CD8-positive, alpha-beta memory T cell (primary cell): ENCODE measurements at places on chromosomes 7 and 10. TPM values are rescaled to one million over a fixed set of nuclear protein-coding genes. Genes with fewer than 3 reads are reported as not detected.
A peak's percentile ranks its signal among the peaks of the same experiment; 100 is the strongest.

The PNLIP gene
- not detected for total RNA-seq

The ATP6V0A4 gene
- total RNA-seq: not detected

The PPP1R17 gene
- total RNA-seq: not detected

- no peak for DNase-seq
Observed at GRCh38 chr7:37430171-37430570, 18.5 kb downstream of the ELMO1 start.

DNA sequence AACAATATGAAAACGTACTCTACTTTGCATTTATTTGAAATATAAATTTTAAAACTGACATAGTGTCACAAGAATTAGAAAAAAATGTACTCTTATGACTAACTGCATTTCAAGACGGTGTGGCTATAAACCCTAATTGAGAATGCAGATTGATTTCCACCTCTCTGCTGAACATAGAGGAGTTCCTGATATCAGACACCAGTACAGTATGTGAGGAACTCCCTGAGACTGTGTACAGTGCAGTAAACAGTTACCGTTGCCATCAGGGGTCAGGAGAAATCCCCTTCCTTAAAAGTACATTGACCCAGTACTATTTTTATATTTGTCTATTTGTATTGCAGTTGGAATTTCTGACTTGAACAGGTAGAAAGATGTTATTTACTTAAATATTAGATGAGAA is 61.8 kb upstream of the DKK1 start:
- no peak for DNase-seq

GRCh38 chr7:100583132-100584053 is 2.5 kb downstream of the LRCH4 start:
- DNase-seq: peak; percentile 47

GRCh38 chr7:55476852-55477780 is 95.2 kb downstream of the VOPP1 start:
- no peak for DNase-seq

DNA sequence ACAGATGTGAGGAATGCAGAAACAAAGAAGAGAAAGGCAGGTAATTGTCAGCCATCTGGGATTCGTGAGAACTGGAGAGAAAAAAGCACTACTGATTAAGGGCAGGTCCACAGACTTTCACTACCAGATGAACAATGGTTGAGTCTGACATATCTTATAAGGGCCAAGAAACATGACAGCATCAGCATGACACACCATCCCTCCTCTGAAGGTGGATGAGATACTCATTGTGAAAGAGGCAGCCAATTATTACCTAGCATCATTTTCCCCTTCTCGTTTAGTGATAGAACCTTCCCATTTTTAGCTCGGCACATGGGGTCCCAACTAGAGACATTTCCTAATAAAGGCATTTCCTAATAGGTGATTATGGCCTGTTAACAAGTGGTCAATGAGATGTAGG is 19.2 kb upstream of the MET start:
- no peak for DNase-seq

DNA sequence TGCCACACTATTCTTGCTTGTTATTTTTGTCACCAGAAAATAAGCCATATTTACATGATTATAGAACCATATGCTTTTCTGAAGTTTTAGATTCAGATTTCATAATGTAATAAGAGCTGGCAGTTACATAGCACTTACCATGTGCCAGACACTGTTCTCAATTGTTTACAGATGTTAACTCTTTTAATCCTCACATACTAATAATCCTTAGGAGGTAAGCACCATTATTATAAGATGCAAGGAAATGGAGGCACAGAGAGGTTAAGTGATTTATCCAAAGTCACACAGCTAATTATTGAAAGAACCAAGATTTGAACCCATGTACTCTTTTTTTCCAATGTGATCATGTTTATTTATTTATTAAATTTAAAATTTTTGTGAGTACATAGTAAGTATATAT is 57.2 kb downstream of the CREB5 start:
- no peak for DNase-seq

DNA sequence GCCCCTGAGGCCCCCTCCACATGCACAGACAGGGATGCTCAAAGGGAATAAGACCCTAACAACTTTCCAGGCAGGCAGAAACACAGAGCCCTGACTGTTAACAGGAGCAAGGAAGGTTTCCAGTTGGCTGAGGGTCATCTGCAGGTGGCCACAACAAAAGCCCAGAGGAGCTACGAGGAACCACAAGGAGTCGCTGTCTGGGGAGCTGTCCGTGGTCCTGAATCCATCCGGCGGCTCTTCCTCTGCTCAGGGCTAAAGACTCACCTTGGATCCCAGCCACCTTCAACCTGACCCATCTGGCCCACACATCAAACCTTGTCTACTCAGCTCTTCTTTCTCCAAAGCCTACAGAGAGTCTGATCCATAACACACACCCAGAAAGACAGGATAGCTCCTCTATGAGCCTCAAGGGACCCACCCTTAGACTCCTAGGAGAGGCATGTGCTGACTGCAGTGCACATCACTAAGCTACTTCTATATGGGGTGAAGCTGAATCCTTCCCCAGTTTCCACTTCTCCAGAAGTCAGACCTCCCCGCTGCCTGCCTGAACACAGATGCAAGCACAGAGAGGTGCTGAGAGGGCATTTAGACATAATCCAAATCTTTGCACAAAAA is 104.0 kb downstream of the SLIT1 start:
- peak; percentile 72 for DNase-seq

- peak; percentile 50 for DNase-seq
Observed at GRCh38 chr7:12067156-12067831, 143.8 kb upstream of the TMEM106B start.

DNA sequence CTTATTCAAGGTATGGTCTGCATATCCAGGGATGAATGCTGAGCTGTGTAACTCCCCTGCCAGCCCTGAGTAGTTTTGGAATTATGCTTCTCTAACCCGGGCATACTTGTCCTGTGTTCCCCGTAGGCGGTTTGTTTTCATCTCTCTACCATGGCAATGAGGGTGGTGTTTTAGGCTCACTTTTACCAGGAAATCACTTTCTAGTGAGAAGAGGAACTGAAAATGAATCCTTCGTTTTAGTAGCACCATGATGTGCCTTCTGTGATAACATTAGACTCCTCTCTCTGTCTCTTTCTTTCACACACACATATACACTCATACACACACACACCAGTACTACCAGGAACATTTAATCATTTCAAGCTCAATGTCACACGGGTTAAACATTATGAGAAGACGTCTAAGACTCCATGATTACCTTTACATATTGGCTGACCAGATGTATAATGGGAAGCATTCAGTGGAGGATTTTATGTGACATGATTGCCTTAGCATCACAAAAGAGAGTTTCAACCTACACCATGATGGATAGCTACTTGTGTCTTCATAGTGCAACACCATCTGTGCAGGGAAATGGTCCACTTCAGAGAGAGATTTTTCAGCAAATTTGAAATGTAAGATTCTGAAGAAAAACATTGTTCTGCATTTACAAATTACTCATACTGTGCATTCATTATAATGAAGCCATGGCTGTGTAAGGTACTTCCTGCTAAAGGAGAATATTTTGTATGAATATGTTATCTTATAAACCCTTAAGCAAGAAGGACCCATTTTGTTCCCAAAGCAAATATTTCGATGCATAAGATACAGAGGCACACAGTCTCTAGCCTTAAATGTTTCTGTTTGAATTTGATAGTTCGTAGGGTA is 31.0 kb upstream of the PFKP start:
- no peak for DNase-seq

DNA sequence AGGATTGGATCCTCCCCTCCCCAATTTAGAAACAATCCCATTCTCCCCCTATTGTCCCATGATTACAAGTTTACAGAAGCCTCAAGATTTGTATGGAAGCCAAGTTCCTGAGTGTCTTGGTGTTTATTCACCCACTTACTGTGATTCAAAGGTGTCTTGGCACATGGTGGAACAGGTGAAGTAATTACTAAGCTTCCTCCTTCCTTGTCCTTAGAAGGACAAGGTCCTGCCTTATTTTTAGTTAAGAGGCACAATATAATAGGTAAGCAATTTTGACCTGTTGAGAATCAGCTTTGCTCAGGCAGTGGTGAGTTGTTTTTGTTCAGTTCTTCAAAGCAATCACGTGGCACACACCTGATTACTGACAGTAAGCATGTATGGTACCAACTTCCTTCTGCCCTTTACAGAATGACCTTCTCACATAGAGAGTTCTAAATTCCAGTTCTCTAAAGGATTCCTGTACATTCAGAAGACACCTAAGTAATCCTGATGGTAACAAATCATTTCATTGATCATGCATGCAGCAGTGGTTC is 60.7 kb upstream of the SLC13A1 start:
- DNase-seq: no peak

DNA sequence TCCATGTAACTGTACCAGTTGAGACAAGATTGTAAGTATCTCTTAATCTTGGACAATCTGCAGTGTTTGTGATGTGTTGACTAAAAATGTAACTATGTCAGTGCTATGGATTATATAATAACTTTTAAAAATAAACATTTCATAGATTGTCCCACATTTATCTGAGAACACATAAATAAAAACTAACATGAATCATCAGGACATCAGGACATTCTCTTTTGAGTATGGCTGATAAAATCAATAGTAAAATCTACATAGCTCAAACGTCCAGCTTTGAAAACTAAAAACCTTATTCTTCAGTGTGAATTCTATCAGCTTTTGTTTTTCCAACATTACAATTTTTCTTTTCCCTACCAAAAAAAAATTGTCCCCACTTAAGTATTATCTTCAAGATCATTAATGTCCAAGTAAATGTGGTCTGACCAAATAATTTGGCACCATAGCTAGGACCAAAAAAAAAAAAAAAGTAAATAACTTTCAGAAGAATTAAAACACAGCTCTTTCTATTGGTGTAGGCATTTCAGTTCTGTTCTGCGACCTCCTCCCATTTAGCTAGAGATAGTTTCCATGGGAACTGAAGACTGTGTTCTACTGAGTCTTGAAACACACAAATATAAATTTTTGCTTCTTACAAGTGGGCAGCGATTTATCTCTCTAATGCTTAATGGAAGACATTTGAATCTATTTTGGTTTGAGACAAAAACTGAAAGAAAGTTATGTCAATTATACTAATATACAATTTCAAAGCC is 123.0 kb upstream of the SGCE start:
- DNase-seq: no peak

GRCh38 chr7:28573651-28574301 is 161.5 kb downstream of the CREB5 start:
- DNase-seq: no peak

GRCh38 chr10:101906586-101907183 is 63.1 kb upstream of the KCNIP2 start:
- DNase-seq: no peak

GRCh38 chr10:58840840-58841435 is 328.3 kb downstream of the BICC1 start:
- no peak for DNase-seq

- DNase-seq: no peak
Observed at GRCh38 chr10:14435976-14436632, 105.4 kb upstream of the FRMD4A start.

DNA sequence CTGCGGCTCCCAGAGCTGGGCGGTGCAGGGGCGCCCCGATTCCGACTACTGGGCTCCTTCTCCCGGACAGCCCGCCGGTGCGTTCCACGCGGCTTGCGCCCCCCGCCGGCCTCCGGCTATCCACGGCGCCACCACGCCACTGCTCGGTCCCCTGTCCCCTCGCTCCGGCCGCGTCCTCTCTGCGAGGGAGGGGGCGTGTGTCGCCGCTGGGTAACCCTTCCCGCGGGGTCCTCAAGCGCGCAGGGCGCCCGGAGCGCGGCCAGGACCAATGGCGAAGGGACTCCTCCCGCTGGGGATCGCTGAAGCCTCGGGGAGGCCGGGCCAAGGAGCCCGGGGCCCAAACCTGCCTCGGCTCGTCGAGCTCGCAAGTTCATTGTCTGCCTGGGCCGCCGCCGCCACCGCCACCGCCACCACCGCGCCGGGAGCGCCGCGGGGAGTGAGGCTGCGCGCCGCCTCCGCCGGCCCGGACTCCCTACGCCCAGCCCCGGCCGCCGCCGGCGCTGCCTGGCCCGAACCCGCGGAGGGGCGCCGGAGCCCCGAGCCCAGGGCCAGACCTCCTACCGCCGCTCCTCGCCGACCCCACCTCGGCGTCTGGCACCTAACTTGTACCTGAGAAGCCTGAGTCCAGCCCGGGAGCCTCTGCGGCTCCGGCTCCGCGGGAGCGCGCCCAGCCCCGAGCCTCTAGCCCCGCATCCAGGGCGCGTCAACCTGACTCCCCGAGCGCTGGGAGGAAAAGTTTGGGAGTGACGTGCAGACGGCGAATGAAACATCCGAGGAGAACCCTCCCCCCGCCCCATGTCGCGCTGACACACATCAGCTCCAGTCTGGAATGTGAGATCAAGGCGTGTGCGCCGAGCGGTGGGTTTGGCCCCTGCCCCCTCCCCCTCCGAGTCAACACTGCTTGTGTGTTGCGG is at the start of gene CHST15:
TSS of gene CHST15 (minus strand) at position 739 of the 914 bp plus-strand sequence. CDS start 47,386 bp downstream, outside the sequence.
- DNase-seq: no peak

- DNase-seq: no peak
Observed at GRCh38 chr10:43196981-43197833, 59.0 kb downstream of the CSGALNACT2 start.

DNA sequence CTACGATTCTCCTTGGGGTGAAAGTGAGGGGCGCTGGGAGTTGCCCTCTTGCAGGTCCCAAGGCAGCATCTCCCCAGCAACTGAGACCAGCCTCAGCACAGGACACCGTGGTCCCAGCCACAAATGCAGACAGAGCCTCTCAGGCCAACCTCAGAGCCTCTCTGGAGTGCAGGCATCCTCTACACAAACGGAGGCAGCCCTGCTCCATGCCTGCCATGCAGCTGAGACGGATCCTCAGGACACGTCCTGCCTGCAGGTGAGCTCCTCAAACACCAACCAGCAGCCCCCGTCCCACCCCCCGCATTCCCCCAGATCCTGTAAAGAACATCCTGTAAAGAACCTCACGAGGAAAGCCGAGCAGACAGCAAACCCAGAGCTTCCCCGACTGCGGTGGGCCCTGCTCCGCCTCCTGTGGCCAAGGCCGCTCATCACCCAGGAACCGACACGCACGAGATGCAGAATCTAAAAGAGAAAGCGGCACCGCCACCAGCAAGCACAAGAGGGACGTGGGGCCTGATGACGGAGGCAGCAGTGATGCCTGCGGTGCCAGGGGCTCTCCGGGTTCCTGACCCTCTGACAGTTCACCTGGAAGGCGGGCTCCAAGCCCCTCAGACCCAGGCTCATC is 186.9 kb downstream of the PTPRN2 start:
- no peak for DNase-seq
